ENCODE measurements at places on chromosomes 2 and 18.

DNA sequence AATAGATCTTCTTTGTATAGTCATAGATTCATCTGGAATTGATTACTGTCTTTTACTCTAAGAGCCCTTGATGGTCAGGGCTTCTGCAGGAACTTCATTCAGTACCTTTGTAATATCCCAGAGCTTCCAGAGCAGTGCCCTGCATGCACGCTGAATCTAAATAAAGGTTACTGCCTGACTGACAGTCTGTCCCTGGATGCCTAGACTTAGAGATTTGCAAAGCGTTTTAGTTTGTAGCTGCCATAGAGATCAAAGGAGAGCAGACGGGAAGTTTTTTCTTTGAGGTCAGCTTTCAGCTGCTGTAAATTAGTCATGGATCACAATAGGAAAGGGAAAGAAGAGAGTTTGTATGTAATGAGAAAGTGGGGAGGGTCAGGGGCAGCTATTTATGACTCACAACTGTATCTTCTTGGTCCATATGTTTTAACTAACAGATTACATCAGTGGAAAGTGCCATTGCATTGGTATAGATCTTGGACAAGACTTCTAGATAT lies 45.2 kb upstream of the NYAP2 start:
- peak; percentile 82 for DNase-seq

DNA sequence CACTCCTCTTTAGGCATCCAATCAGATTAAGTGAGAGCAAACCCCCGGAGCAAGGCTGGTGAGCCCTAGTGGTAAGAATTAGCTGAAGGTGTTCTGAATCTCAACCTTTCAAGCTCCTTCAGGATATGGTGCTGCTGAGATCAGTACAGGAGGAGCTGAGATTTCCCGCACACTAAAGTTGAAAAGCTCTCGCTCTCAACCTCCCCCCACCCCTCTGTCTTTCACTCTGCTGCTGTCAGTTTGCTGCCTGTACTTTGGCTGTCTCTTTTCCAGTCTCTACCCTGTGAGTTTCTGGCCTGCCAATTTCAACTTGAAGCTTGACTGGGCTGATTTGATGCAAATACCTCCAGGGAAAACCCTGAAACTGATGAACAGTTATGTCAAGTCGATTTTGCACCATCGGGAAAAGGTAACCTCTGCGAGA lies 15.7 kb downstream of the ZEB2 start:
- DNase-seq = no peak

DNA sequence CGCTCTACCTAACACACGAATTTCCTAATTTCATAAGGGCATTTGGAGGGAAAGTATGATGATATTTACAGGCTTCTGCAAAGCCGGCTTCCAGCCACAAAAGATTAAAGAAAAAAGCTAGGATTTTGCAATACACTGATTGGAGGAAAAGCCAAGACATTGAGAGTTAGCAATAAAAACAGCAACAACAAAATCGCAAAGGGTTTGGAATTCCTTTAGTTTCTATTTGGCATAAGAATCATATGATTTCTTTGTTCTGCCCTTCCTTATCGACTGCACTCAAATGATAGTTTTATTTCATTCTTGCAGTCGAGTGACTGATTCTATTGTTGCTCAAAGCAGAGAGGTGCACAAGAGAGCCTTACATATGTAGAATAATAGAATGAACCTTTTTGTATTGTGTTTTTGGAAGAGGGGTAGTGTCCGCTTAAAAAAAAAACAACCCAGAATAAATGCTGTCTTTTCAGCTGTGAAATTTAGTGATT lies 3.9 kb upstream of the ZNF532 start:
- DNase-seq = no peak

GRCh38 chr2:130796290-130796689 lies 40.4 kb upstream of the ARHGEF4 start:
- no peak for DNase-seq

Measured in non-pigmented ciliary epithelial cell (primary cell).